ENCODE measurements at places on chromosomes 2 and 18.

DNA sequence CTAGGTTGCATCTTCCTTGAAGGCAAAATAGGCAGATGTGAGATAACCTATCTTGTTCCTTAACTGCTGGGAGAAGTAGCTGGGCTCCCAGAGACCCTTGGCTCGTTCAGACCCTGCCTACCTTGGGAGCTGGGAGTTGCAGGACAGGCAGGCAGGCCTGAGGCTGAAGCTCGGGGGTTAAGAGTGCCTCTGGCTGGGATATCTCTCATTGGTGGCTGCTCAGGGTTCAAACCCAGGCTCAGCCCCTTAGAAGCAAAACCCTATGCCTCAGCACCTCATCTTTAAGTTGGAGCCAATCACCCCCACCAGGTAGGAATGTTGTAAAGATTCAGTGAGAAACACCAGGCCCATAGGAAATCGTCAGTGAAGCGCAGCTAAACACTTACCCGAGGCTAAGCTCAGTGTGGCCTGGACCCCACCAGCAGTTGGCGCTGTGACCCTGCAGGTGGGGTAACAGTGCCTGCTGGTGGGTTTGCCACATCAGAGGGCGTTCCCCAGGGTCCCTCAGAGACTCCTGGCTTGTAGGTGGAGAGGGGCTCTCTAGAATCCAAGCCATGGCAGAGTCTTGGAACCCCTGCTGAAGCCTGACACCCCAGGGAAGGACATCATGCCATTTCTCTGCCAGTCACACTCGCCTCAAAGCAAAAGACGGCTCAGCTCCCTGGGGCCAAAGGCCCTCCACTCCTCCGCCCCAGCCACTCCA is 54.6 kb upstream of the GPR17 start:
- peak; percentile 10 for DNase-seq

- no peak for DNase-seq
These were observed 101.1 kb downstream of the HS1BP3 start for GRCh38 chr2:20549691-20550348.

DNA sequence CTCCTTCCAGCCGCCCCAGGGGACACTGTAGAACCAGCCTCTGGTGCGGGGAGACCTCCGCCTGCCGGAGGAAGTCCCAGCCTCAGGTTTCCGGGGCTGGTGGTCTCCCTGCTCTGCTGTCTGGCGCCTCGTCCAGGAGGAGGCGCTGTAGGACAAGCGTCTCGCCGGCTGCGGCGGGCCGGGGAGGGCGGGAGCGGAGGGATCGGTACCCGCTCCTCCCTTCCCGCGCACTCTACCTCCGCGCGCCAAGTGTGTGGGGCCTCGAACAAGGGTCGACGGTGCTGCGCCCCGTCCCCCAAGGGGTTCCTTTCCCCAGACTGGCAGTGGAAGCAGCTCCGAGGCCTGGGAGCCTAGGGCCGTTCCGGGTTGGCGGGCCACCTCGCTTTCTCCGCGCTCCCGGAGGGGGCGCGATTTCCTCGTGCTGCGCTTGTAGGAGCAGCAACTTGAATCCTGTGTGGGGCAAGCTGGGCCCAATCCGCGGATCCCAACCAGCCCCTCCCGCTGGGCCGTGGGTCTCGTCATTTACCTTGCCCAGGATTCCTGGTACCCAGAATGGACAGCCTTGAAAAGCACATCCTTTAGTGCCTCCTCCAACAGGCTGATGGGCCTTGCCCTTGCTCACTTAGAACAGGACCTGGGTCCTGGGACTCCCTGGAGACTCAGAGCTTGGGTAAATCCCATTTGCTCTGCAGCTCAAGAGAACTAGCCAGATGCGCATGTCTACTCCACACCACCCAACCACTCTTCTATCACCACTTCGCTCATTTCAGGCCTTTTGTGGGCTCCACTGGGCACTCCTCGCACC is 10.6 kb upstream of the HOXD4 start:
- peak; percentile 44 for DNase-seq

- no peak for DNase-seq
These were observed 83.1 kb downstream of the FAM210A start for GRCh38 chr18:13643261-13643751.

DNA sequence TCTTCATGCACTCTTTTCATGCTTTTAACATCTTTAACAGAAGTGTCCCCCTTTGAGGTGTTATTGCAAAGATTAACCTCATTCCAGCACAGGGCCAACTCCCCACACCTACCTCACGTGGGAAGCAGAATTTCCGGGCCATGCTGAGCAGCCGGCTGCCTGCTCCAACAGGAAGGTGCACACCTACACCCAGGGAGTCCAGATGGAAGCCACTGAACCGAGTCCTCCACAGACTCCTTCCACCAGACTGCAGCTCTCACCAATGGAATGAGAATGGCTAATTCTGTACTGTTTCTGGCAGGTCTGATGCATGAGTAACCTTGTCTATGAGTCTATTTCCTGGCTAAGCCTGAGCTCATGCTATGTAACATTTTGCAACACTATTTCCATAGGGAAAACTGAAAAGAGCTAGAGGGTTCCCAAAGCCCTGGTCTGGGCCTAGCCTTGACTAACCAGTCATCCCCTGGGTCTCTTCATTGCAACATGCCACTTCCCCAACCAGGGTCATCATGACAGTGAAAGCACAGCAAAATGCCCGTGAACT is 11.0 kb downstream of the ERFE start:
- DNase-seq, result no peak

GRCh38 chr2:144015036-144015435 is 504.9 kb downstream of the ZEB2 start:
- DNase-seq, result no peak

GRCh38 chr2:15038366-15039364 is 406.1 kb downstream of the LRATD1 start:
- DNase-seq, result no peak

DNA sequence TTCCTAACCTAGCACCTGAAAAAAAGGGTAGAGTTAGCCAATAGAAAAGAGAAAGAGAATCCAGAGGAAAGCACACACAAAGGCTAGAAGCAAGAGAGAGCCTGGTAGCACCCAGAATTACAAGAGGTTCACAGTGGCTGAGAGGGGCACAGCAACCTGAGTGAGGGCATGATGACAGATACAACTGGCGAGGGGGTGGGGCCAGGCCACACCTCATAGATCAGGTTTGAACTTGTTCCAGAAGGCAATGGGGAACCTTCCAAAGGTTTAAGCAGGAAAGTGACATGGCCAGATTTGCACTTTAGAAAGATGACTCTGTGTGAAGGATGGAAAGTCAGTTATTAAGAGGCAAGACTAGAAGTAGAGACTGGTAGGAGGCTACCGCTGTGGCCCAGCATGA is 148.0 kb downstream of the TTC32 start:
- no peak for DNase-seq

DNA sequence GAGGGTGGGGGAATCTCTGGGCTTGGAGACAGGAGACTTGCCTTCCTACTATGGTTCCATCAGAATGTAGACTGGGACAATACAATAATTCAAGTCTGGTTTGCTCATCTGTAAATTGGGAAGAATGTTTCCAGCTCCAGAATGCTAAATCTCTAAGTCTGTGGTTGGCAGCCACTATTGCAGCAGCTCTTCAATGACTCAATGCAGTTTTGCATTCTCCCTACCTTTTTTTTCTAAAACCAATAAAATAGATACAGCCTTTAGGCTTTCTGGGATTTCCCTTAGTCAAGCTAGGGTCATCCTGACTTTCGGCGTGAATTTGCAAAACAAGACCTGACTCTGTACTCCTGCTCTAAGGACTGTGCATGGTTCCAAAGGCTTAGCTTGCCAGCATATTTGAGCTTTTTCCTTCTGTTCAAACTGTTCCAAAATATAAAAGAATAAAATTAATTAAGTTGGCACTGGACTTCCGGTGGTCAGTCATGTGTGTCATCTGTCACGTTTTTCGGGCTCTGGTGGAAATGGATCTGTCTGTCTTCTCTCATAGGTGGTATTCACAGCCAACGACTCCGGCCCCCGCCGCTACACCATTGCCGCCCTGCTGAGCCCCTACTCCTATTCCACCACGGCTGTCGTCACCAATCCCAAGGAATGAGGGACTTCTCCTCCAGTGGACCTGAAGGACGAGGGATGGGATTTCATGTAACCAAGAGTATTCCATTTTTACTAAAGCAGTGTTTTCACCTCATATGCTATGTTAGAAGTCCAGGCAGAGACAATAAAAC is 6.5 kb downstream of the TTR start:
- no peak for DNase-seq

GRCh38 chr2:236001854-236002253 is 166.3 kb downstream of the GBX2 start:
- no peak for DNase-seq

- DNase-seq, result no peak
These were observed 95.2 kb upstream of the FSIP2 start for GRCh38 chr2:185643434-185643833.

DNA sequence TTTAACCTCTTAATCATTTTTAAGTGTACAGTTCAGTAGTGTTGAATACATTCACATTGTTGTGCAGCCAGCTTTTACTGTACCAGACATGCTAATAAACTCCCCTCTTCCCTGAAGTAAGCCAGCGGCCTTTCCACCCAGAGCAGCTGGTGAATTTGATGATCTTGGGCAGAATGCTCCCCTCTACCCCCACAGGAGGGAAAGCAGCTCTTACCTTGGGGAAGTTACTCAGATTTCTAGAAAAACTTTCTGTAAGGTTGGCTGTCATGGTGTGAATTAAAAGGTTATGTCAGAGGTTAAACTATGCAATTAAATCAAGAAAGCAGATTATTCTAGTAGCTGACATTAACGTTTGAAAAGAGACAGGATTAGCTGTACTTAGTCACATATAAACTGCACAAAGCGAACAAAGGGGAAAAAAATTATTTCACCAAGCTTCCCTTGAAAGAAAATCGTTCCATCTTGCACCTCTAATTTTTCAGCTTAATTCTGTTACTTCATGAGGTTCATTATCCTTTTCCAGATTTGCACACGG is 398.5 kb upstream of the NRP2 start:
- no peak for DNase-seq

DNA sequence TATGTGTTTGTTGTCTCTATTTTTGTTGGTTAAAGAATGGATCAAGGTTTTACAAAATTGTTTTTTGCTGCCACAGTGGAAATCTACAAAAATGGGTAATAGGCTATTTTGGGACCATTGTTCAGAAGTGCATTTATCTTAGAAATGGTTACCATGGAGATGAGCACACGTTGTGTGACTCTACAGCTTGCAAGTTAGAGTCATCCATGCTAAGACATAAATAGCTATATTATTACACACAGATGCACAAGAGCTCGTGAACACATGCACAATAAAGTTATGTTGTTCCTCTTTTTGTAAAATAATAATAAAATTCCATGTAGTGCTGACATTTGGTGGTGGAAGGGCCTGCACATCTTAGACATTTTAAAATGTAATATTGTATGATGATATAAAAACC is 15.5 kb upstream of the DUSP19 start:
- no peak for DNase-seq

GRCh38 chr2:138274421-138275291 is 226.9 kb upstream of the SPOPL start:
- no peak for DNase-seq

GRCh38 chr2:59398081-59398480 is 1155.4 kb downstream of the BCL11A start:
- no peak for DNase-seq

DNA sequence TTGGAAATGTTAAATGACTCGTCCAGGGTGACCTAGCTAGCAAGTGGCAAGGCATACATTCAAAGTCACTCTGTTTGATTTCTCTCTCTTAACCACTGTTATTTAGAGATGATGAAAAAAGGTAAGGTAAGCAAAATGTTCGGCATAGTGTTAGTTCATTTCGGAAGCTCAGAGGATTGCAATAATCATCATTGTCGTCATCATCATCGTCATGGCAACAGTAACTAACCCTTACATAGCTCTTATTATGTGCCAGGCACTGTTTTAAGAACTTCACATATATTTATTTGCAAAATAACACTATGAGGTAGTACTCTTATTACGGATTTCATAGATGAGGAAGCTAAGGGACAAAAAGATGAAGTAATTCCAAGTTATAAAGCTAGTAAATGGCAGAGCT is 292.7 kb upstream of the CXCR4 start:
- DNase-seq, result no peak
